ENCODE measurements at places on chromosomes 6 and 20. TPM values are rescaled to one million over a fixed set of nuclear protein-coding genes. Genes with fewer than 3 reads are reported as not detected.

Gene RIMS1
- total RNA-seq: under 0.01 TPM

Gene LAMA2
- total RNA-seq: 92.6 TPM

Gene HLA-DQA2
- total RNA-seq: not detected

Gene PGC
- total RNA-seq: not detected
